ENCODE measurements at places on chromosomes 7 and 10. TPM values are rescaled to one million over a fixed set of nuclear protein-coding genes. Genes with fewer than 3 reads are reported as not detected.

The LBX1 gene
- total RNA-seq = not detected

The SLC29A4 gene
- total RNA-seq = 2.7 TPM

The STOX1 gene
- total RNA-seq = 2.5 TPM

The ADCYAP1R1 gene
- total RNA-seq = 12.0 TPM

The STAG3 gene
- total RNA-seq = not detected

GRCh38 chr10:14328881-14329672 lies 1.6 kb downstream of the FRMD4A start:
- no peak overlapping the region for H3K4me3 ChIP-seq
- no peak overlapping the region for H3K27ac ChIP-seq
- H3K36me3 ChIP-seq = no peaks in the 10 kb centered on the region
- H3K27me3 ChIP-seq = no peaks in the 10 kb centered on the region
- no peak for DNase-seq
- H3K4me1 ChIP-seq = no peaks in the 10 kb centered on the region

DNA sequence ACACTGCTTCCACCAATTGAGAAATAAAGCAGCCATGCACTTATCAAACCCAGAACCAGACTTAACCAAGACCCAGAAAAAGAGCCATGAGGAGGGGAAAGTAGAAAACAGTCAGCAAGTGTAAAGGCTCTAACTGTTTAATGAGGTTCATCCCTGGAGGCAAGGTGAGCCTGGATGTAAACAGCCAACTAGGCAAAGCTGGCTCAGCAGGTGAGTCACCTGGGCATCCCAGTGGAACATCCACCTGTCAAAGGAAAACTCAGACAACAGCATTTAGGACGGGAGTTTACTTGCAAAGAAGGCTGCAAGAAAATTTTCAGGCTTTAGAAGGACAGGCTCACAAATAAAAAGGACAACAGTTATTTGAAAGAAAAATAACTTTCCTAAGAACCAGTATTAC lies 153.0 kb downstream of the SNX13 start:
- H3K4me3 ChIP-seq = no peak overlapping the region
- H3K36me3 ChIP-seq = no peaks in the 10 kb centered on the region
- peaks cover 12% of the 10 kb centered on the region for H3K4me1 ChIP-seq

- H3K27me3 ChIP-seq = no peaks in the 10 kb centered on the region
- peak; percentile 87 for DNase-seq
- H3K4me3 ChIP-seq = no peak overlapping the region
- H3K36me3 ChIP-seq = no peaks in the 10 kb centered on the region
- peaks cover 23% of the 10 kb centered on the region for H3K4me1 ChIP-seq
These were observed 30.1 kb downstream of the KLF6 start for GRCh38 chr10:3754727-3755439.

GRCh38 chr10:33381451-33382215 lies 47.2 kb upstream of the NRP1 start:
- no peak overlapping the region for H3K4me3 ChIP-seq
- H3K4me1 ChIP-seq = peaks cover 13% of the 10 kb centered on the region
- H3K27ac ChIP-seq = no peak overlapping the region
- no peaks in the 10 kb centered on the region for H3K27me3 ChIP-seq

DNA sequence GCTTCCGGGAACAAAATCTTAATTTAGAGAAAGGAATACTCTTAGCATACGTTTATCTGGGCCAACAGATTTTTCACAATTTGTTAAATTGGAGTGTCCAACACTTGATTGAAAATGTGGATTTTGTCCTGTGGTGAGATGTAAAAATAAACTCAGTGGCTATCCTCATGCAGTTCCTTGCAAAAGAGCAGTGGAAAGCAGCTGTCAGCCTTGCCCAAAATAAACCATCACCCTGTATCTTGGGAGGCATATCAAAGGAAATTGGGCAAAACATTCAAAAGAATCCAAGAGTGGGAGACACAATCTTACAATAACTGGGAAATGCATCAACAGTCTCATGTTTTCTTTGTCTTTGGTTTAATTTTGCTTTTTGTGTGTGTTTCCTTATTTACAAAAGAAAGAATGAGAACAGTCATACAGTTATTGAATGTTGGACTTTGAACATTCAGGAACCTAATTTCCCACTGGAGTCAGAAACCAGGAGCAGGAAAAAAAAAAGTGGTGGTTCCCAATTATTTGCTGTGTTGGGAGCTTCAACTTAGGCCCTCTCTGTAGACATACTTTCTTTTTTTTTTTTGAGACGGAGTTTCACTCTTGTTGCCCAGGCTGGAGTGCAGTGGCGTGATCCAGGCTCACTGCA lies 44.4 kb upstream of the DGKI start:
- H3K4me1 ChIP-seq = no peaks in the 10 kb centered on the region
- no peaks in the 10 kb centered on the region for H3K27me3 ChIP-seq
- no peak overlapping the region for H3K27ac ChIP-seq
- no peak for DNase-seq
- H3K4me3 ChIP-seq = no peak overlapping the region

- H3K4me3 ChIP-seq = no peak overlapping the region
- H3K27me3 ChIP-seq = no peaks in the 10 kb centered on the region
- H3K27ac ChIP-seq = no peak overlapping the region
- no peaks in the 10 kb centered on the region for H3K36me3 ChIP-seq
- no peak for DNase-seq
- peaks cover under 1% of the 10 kb centered on the region for H3K4me1 ChIP-seq
These were observed 166.4 kb downstream of the C7orf25 start for GRCh38 chr7:42745357-42746059.

- peaks cover 7% of the 10 kb centered on the region for H3K4me1 ChIP-seq
- no peaks in the 10 kb centered on the region for H3K36me3 ChIP-seq
- H3K27me3 ChIP-seq = no peaks in the 10 kb centered on the region
These were observed 80.4 kb downstream of the PPP1R3C start for GRCh38 chr10:91552274-91553095.

GRCh38 chr7:126768836-126769235 lies 483.9 kb downstream of the GRM8 start:
- H3K4me1 ChIP-seq = no peaks in the 10 kb centered on the region
- H3K27me3 ChIP-seq = no peaks in the 10 kb centered on the region
- no peaks in the 10 kb centered on the region for H3K36me3 ChIP-seq
- no peak for DNase-seq

- H3K4me3 ChIP-seq = no peak overlapping the region
- no peaks in the 10 kb centered on the region for H3K27me3 ChIP-seq
- peak; percentile 19 for DNase-seq
- H3K4me1 ChIP-seq = no peaks in the 10 kb centered on the region
These were observed 17.3 kb downstream of the CRTAC1 start for GRCh38 chr10:98013122-98013521.

- H3K4me3 ChIP-seq = peak overlapping the region; percentile 76
- H3K27ac ChIP-seq = peak overlapping the region; percentile 98
- peaks cover 37% of the 10 kb centered on the region for H3K4me1 ChIP-seq
- no peak for DNase-seq
- no peaks in the 10 kb centered on the region for H3K27me3 ChIP-seq
These were observed 885 bp upstream of the SYPL1 start for GRCh38 chr7:106112972-106113421.

DNA sequence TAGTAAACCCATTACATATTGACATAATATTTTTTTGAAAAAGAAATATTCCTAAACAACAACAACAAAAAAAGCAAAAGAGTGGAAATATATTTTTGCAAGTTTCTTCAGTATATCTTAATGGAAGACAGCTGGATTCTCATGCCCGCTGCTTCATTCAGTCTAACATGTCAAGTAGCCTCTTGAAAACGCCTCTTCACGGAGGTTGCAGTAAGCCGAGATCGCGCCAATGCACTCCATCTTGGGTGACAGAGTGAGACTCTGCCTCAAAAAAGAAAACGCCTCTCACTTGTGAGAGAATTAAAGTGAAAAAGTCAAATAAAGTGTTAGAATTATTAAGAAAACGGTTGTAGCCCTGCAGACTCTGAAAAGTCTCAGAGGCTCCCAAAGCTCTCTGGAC lies 1.3 kb downstream of the CUTC start:
- H3K36me3 ChIP-seq = peaks cover 16% of the 10 kb centered on the region
- no peak for DNase-seq
- no peaks in the 10 kb centered on the region for H3K27me3 ChIP-seq
- no peak overlapping the region for H3K4me3 ChIP-seq
- peaks cover 32% of the 10 kb centered on the region for H3K4me1 ChIP-seq

GRCh38 chr7:134327896-134328295 lies 11.2 kb upstream of the SLC35B4 start:
- H3K27ac ChIP-seq = no peak overlapping the region
- DNase-seq = no peak
- H3K4me3 ChIP-seq = no peak overlapping the region

DNA sequence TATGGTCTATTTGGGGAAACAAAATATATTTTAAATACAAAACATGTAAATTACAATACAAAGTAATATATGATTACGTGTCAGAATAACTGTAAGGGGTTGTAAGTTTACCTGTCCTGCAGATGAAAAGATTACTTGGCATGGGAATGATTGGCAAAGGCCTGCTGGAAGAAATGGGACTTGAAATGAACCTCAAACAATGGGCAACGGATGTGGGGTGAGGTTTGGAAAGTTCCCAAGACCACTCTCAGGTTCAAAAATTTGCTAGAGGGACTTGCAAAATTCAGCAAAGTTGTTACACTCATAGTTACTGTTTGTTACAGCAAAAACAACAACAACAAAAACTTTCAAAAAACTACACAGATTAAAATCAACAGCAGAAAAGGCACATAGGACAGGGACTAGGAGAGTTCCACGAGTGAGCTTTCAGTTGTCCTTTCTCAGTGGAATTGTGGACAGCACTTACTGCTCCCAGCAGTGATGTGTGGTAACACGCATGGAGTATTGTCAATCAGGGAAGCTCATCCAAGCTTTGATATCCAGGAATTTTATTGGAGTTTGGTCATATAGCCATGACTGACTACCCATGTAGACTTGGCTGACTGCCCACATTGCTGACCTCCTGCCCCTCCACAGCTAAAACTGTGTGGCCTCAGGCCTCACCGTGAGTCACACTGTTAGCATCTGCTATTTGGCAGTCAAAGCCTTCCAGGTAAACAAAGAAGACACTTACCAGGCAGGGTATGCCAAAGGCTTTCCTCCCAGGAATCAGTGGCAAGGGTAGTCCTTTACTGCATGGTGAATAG lies 43.8 kb downstream of the EXOC6 start:
- H3K4me3 ChIP-seq = no peak overlapping the region
- DNase-seq = no peak
- H3K27ac ChIP-seq = no peak overlapping the region

DNA sequence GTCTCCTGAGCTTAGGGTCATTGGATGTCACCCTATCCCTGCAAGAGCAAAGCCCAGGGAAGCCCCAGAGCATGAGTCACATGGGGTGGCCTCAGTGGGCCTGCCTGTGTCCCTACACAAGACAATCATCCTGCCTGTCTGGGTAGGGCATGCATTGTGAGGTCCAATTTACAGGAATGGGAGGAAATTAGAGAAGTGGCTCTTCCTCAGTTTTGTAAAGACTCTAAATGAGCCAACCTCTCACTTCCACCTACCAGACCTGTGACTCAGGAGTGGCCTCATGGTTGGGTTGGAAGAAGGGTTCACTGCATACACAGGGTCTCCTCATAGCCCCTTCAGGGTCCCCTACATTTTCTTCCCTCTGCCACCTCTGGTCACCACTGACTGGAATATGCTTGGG lies 43.6 kb upstream of the SMNDC1 start:
- no peak for DNase-seq
- no peaks in the 10 kb centered on the region for H3K27me3 ChIP-seq
- no peaks in the 10 kb centered on the region for H3K36me3 ChIP-seq
- H3K27ac ChIP-seq = no peak overlapping the region
- peaks cover 4% of the 10 kb centered on the region for H3K4me1 ChIP-seq

- peaks cover 14% of the 10 kb centered on the region for H3K4me1 ChIP-seq
- H3K27me3 ChIP-seq = no peaks in the 10 kb centered on the region
- H3K4me3 ChIP-seq = no peak overlapping the region
These were observed 188.5 kb upstream of the BMPER start for GRCh38 chr7:33716581-33717477.

DNA sequence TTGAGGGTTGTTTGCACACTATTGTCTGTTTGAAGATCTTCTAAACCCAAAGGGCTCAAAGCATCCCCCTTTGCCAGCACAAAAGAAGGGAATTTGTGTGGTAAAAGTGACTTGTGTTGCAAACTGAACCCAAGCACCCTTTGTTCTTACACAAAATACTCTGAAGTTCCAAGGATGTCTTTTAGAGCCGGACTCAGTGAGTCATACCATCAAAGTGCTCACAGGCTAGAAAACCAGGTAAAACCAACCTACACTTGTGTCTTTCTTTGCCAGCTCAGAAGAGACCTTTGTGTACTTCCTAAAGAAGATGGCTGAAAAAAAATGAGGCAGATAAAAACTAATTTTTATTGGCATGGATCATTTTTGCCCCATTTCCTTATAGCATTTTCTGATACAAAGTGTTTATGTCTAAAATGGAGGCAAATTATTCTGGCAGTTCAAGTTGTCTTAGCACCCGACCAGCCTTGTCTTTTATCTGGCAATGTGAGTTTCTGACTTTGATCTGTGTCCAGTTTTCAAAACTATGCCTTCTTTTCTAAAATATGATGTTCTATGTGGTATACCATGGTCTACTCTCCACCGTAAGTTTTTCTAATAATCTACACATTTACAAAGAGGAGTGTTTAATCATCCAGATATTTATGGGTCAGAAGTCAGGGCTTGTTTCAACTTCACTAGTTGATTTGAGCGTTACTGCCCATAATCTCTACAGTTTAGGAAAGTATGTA lies 128.4 kb upstream of the FZD1 start:
- no peaks in the 10 kb centered on the region for H3K36me3 ChIP-seq
- H3K27ac ChIP-seq = no peak overlapping the region
- no peaks in the 10 kb centered on the region for H3K4me1 ChIP-seq
- H3K27me3 ChIP-seq = no peaks in the 10 kb centered on the region
- DNase-seq = no peak
